ENCODE measurements at places on chromosomes 5 and 9.
A peak's percentile ranks its signal among the peaks of the same experiment; 100 is the strongest.

DNA sequence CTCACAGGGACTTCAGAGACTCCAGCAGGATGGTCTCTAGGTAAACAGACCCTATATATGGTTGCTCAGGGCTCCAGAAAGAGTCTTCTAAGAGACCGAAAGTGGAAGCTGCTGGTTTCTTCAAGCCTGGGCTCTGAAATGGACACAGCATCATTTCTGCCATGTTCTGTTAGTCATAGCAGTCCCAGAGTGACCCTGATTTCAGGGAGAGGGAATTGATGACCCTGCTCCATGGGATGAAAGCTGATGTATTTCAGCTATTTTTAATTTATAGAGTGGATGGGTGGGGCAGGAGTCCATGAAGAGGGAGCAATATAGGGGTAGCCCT is 135.3 kb downstream of the FBXL7 start:
- no peak for DNase-seq

DNA sequence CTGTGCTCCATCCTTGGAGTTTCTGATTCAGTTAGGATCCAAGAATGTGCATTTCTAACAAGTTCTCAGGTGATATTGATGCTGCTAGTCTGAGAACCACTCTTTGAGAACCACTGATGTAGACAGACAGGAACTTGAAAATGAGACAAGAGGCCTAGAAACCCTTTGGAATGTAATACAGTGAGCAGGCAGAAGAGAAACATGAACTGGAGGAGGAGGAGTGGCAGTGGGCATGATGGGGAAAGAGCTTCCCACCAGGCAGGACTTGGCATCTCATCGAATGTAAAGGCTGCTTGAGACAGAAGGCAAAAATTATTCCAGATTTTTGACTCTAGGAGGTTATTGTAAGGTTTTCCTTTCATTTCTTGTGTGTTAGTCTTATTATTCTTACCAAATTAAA is 295.8 kb upstream of the SGCD start:
- DNase-seq: no peak

DNA sequence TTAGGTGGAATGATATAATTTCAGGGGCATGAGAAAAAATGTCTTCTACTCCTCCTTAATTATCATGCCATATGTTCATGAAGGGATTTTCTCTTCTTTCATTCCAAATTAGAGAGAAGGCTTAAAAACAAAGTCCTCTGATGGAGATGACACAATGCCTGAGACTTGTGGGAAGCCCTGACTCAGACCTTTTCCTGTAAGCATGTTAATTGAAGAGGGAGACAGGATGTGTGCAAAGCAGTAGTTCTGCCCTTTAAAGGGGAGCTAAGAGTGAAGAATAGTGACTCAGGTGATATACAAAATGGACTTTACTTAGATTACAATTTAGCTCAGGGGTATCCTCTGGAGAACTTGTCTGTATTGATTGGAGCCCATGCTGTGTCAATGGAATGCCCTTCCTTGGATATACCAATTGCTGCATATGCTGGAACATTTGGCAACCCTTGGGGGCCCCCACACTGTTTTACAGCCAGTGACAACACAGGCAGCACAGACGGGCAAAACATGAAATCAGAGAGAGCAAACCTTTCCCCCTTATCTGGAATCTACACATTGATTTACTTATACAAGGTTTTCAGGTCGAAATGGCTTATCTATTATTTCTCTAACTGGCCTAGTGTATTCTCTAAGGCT is 81.3 kb downstream of the IZUMO3 start:
- DNase-seq: no peak

GRCh38 chr5:178699681-178700253 is 30.7 kb downstream of the ZNF354A start:
- no peak for DNase-seq

GRCh38 chr9:72925126-72925789 is 27.6 kb downstream of the ALDH1A1 start:
- DNase-seq: no peak

GRCh38 chr9:91824601-91825305 is 125.3 kb downstream of the ROR2 start:
- no peak for DNase-seq

DNA sequence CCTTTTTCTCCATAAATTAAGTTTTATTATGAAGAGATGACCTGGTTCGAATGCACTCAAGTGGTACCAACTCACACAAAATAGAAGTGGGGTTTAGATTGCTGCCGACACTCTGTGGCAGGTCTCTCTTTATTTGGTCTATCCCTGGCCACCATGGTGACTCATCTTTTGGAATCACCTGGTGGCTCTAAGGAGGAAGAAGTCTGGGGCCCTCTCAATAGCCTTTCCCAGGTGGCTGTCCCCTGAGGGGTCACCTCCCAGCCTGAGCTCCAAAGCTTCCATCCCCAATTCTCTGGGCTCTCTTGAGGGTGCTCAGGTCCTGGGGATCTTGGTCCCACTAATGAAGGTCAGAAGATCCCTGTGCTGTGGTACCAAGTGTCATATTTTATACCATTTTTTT is 136.8 kb downstream of the MVB12B start:
- DNase-seq: no peak

- DNase-seq: no peak
Measured at GRCh38 chr9:77015327-77016048, 4.0 kb upstream of the FOXB2 start.

DNA sequence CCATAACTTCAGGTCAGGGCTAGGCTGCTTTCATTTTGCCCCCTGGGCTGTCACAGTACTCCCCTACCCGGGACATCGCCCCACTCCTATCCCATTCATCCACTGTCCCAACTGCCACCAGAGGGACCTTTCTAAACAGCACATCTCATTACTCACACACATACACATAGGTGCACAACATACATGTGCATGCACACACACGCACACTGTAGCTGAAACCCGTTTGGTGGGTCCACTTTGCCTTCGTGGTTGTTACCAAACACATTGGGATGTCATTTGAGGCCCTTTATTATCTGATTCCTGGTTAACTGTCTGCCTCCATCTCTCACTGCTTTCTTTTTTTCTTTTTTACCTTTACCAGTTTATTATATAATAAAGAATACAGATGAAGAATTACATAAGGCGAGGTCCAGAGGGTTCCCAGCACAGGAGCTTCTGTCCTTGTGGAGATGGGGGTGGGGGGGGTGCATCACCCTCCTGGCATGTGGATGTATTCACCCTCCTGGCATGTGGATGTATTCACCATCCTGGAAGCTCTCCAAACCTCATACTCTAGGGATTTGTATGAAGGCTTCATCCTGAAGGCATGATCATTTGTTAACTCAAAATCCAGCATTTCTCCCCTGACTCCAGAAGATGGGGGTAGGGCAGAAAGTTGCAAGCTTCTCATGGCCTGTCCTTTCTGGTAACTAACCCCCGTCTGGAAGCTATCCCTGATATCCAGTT is 186.0 kb downstream of the GOLPH3 start:
- no peak for DNase-seq

DNA sequence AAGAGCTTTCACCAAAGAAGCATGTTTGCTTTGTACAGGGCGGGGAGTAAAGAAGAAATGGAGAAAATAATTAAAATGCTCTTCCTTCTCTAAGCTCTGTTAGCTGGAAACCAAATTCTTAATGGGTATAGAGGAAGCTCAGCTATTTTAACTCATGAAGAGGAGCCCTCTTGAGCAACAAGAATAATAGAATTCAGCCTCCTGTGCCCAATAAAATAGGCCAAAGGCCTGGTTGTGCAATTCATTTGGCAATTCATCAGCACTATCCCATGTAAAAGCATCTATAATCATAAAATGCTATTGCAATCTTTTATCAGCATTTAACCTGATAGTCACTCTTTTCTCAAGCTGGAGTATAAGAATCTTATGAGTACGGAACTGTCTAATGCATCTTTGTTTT is 133.6 kb upstream of the CDH6 start:
- no peak for DNase-seq

DNA sequence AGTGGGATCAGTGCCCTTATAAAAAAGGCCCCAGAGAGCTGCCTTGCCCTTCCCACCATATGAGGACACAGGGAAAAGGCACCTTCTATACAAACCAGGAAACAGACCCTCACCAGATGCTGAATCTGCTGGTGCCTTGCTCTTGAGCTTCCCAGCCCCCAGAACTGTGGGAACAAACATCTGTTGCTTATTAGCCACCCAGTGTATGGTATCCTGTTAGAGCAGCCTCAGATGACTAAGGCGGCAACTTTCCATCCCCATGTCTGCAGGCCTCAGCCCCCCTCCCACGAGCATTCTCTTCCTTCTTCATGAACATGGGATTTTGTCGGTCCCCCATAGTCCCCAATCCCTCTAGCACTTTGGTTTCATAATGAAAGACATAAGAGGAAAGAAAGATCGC is 202.5 kb upstream of the GAS1 start:
- DNase-seq: no peak

GRCh38 chr5:178612299-178612698 is 14.6 kb downstream of the CLK4 start:
- DNase-seq: no peak

DNA sequence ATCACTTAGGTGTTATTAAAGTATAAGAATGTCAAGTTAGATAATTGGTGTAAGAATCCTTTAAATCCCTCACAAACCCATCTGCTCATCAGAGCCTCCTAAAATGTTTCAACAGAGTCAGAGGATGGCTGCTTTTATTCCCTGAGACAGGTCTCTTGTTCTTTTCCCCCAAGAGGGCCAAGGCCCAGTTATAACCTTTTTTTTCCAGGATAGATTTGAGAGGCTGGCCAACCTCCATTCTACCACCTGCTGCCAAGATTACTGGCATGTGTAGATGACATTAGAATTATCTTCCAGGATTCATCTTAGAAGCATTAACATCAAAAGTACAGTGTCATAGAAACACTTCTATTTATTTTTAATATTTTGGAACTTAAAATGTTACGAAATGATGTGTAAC is 305.1 kb downstream of the TRPM3 start:
- no peak for DNase-seq

DNA sequence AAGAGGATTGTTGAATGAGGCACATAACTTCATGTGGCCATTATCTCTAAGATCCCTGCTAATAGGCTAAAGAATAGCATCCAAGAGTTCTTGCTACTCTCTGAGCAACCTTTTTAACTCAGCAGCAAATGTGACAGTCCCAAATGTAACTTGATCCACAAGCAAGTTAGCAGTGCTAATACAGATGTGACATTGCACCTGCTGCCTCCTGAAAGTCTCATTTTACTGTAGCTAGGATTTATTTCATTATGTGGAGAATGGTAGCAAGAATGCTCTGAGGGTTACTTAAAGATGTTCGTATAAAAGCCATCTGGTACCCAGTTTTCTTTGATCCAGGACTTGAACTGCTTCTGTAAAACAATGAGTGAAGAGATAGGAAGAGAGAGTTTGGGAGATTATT is 45.8 kb downstream of the CDH10 start:
- no peak for DNase-seq

GRCh38 chr5:177431317-177432142 is 5.1 kb downstream of the GRK6 start:
- peak; percentile 89 for DNase-seq

GRCh38 chr9:128635266-128636023 is 21.2 kb downstream of the DYNC2I2 start:
- no peak for DNase-seq

- DNase-seq: peak; percentile 36
Measured at GRCh38 chr9:137672907-137673791, 54.3 kb downstream of the EHMT1 start.

DNA sequence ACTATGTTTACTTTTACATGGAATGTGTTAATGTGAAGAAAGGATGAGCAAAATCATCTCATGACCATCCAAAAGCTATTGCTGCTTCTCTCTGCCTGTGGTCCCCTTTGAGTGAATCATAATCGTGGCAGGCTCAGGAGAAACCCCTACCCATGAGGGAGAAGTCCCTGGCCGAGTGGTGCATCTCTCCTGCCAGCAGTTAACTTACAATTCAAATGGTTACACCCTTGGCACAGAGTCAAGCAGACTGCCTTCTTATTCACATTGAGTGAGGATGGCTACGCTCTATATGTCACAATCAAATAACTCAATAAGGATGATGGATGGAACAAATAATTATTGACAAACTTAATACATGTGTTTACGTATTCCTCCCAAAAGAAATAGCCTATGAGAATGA is 179.1 kb downstream of the FGF1 start:
- no peak for DNase-seq

DNA sequence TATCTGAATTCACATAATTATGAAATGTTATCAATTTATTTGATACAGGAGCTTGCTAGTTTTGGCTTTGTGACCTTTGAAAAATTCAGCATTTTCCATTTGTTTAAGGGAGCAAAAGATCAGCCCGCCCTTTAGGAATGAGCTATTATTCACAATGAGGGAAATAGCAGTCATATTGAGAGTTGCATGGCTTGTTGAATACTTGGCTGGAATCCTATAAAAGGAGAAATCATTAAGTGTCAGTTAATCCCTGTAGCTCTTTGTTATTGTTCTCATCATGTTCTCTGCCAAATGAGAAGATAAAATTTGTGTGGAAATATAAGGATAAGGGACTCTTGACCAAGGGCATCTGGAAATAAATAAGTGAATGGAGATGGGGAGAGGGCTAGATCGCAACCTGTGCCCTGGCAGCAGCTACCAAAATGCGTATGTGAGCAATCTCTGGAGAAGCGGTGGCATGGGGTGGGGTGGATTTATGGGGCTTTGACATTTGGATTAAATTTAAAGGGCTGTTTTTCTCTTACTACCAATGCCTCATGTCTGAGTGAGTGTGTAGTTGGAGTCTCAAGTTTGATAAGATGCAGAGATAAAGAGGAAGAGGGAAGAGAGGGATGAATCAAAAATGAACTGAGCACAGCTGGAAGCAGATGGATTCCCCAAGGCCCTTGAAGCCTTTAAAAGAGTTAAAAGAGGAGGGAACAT is 237.6 kb downstream of the NNT start:
- DNase-seq: no peak

DNA sequence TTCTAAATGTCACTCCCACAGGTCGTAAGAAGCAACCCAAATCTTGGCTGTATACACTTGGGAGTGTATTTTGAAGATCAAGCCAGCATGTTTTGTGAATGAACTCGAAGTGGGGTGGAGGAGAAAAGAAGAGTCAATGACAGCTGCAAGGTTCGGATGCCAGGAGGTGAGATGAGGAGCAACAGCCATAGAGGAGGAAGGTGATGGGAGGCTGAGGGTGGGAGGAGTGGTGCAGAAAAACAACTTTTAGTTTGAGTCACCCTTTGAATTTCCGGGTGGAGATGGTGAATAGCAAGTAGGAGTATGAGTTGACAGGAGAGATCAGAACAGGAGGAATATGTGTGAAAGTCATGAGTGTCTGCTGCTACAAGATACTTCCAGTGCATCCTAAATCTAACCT is 153.6 kb downstream of the DIRAS2 start:
- DNase-seq: no peak
